ENCODE measurements at places on chromosomes 6 and 20. TPM values are rescaled to one million over a fixed set of nuclear protein-coding genes. Genes with fewer than 3 reads are reported as not detected.

Gene HLA-DPB1
- 15.4 TPM for total RNA-seq

- DNase-seq = no peak
Measured at GRCh38 chr20:62642666-62643520, 590 bp downstream of the SLCO4A1 start.

DNA sequence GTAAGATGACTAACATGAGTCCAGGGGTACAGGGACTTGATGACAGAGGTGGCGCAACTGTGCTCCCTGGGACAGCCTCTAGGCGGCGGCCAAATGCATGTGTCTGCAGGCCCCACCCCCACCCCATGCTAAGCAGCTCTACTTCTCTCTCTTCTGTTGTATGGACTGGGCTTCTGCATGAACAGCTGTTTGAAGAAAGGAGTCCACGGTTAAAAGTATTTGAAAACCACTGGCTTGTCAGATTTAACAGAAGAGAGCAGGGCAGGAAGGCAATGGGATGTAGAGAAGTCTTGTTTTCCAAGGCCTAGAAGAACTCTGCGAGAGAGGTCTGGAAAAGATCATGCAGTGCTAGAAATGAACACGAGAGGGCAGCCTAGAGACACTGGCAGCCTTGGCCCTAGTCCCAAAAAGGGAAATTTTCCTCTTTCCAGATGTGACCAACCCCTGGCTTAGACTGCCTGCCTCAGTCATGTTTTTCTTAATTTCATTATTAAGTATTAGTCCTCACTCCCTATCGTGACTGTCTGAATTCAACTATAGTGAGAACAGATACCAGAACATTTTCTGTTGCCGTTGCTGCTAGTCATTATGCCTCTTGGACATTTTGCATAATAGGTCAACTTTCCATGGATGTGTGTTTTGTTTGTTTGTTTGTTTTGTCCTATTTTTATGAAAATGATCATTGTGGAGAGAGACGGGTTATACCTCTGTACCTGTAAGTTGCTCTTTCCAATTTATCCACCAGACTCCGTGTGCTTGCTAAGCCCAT lies 265.0 kb downstream of the ADGRG6 start:
- peak; percentile 26 for DNase-seq

DNA sequence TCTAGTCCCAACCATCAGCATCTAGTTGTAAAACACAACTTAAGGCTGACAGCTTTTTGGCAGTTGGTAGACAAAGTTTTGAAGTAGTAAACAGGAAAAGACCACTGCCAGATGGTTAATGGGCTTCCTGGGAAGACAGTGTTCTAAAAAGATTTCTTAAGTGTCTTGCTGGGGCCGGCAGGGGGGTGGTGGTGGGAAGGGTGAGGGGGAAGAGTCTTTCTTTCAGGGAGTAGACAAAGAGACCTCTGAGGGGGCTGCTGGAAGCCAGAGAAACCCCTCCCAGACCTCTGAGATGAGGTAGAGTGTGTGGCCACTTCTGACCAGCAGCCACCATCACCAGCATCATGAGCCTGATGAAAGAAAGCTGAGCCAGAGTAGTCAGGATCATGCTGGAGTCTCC lies 784.9 kb downstream of the TENT5A start:
- peak; percentile 41 for DNase-seq

DNA sequence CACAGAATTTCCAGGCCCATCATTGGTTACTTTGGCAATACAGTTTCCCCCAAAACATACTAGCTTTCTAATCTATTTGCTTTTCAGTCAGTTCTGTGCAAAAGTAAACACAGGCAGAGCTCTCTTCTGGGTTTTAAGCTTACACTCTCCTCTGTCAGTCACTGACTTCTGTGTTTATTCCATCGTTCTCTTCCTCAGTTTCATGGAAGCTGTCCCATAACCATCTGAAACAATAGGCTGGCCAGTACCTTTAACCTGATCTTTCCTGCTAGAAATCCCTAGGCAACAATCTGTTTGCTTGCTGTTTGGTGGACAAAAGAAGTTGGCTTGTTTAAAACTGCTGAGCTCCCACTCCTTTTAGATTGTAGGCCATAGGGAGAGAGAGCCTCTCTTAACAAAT lies 431.5 kb downstream of the HACE1 start:
- DNase-seq = no peak

- DNase-seq = no peak
Measured at GRCh38 chr20:49671433-49671832, 42.2 kb downstream of the B4GALT5 start.

- DNase-seq = no peak
Measured at GRCh38 chr20:50774515-50774914, 20.3 kb upstream of the BCAS4 start.

Data from spinal cord (tissue), 10 donors.